Erythroblast (primary cell): ENCODE measurements at places on chromosomes 5 and 9.

DNA sequence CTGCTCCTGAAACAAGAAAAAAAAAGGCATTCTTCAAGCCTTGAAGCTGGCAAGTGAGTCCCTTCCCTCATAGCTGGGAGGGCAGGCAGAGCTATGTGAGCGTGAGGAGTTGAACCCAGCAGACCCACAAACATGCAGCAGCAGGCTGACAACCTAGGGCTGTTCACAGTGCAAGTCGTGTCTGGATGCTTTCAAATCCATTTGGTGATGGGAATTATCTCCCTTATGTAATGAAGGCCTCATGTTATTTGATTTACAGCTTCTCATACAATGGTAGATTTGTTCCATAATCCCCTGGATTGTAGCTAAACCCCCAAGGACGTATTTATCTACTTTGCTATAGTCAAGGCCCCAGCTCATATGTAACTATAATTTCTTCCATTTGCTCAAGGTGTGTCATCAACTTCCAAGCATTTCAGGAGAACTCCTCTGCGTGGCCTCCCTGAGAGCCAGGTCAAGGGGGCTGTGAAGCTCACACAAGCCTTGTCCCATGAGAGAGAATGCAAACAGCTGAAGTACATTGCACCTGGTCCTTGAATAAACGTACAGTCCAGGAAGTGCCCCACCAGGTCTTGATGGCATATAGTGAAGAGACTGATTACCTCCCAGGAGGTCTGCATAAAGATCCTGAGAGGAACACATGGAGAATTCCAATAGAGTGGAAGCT lies 124.8 kb upstream of the SLC1A3 start:
- no peak for DNase-seq

GRCh38 chr9:98890256-98890655 lies 53.5 kb upstream of the COL15A1 start:
- no peak for DNase-seq

GRCh38 chr5:151570058-151570457 lies 21.1 kb downstream of the FAT2 start:
- no peak for DNase-seq

GRCh38 chr9:121674017-121674416 lies 22.6 kb downstream of the DAB2IP start:
- DNase-seq = no peak

- no peak for DNase-seq
These were observed 7.4 kb downstream of the SEMA5A start for GRCh38 chr5:9538504-9538903.

- no peak for DNase-seq
These were observed 9.4 kb upstream of the GABRA6 start for GRCh38 chr5:161676103-161676502.

- no peak for DNase-seq
These were observed 413.5 kb upstream of the CLINT1 start for GRCh38 chr5:158272409-158272808.

DNA sequence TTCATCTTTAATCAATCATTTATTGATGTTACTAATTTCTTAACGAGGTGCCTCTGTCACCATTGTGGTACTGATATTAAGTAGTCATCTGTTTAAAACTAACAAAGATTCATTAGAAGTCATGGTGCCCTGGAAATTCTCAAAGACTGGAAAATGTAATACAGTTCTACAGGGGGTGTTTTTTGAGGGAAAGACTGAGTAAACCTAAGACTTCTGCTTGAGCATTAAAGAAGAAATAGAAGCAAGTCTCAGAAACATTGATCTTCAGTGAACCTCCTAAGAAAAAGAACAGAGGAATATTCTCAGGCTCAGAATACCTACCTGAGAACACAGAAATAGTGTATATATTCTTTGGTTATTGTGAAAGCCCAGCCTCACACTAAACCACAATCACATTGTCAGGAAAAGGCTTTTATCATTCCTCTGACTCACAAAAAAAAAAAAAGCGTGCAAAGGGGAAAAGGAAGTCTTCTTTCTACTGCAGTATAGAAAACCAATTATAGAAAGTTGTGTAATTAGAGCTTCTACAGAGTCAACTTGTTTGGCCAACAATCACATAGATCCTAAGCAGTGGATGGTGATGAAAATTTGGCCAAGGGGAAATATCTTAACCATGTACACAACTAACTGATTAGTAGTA lies 60.8 kb downstream of the HINT1 start:
- DNase-seq = no peak

GRCh38 chr9:15086778-15087324 lies 176.6 kb upstream of the FREM1 start:
- DNase-seq = no peak

- DNase-seq = no peak
These were observed 920.4 kb upstream of the DMAC1 start for GRCh38 chr9:8719833-8720486.
